ENCODE measurements at places on chromosomes 1 and 21.

GRCh38 chr1:16012590-16013219 is 5.1 kb downstream of the HSPB7 start:
- DNase-seq, result no peak

GRCh38 chr1:23582820-23583219 is 23.5 kb upstream of the ID3 start:
- no peak for DNase-seq

DNA sequence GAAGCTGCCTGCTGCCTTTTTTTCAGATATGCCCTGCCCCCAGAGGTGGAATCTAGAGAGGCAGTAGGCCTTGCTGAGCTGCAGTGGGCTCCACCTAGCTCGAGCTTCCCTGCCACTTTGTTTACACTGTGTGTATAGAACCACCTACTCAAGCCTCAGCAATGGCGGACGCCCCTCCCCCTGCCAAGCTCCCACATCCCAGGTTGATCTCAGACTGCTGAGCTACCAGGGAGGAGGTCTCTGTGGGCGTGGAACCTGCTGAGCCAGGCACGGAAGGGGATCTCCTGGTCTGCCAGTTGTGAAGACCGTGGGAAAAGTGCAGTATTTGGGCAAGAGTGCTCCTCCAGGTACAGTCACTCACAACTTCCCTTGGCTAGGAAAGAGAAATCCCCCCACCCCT is 65.1 kb downstream of the MSH4 start:
- DNase-seq, result no peak

- no peak for DNase-seq
These were observed 250.2 kb downstream of the LTN1 start for GRCh38 chr21:28742527-28742926.

- DNase-seq, result no peak
These were observed 1.8 kb upstream of the ZNF281 start for GRCh38 chr1:200411406-200412257.

GRCh38 chr1:15618655-15619525 is 1.6 kb downstream of the DDI2 start:
- no peak for DNase-seq

GRCh38 chr1:148333875-148334338 is 149.2 kb downstream of the PPIAL4G start:
- DNase-seq, result no peak

DNA sequence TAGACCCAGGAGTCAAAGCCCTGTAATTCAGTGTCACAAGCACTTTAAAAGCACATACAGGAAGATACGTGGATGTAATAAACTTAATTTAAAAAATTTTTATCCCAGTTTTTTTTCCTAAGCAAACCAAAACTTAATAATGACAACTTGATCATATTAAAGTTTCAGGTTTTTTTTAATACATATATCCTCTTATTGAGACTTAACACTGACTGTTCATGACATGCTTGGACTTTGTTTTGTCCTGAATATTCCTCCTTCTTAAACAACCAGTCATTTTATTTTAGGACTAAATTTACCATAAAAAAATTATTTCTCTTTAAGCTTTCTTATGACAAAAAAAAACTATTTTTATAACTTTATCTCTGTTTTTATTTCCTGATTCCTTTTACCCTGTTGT is 64.1 kb downstream of the WDR4 start:
- no peak for DNase-seq

DNA sequence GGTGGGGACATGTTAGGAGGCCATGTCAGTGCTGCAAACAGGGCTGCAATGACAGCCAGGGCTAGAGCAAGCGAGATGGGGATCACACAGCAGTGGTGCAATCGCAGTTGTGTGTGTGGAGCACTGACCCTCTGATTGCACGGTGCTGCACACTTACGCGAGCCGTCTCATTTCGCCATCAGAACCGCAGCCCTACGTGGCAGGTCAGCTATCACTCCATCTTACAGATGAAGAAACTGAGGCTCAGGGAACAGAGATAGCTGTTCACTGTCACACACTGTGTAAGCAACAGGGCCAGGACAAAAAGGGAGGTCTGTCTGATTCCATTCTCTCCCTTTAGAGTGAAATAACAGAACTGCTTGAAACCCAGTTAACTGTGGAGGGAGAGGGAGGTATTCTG is 104.8 kb upstream of the SLC45A1 start:
- DNase-seq, result no peak

GRCh38 chr1:240526312-240526711 is 85.6 kb downstream of the GREM2 start:
- no peak for DNase-seq

GRCh38 chr1:30818568-30819243 is 61.1 kb upstream of the LAPTM5 start:
- no peak for DNase-seq

DNA sequence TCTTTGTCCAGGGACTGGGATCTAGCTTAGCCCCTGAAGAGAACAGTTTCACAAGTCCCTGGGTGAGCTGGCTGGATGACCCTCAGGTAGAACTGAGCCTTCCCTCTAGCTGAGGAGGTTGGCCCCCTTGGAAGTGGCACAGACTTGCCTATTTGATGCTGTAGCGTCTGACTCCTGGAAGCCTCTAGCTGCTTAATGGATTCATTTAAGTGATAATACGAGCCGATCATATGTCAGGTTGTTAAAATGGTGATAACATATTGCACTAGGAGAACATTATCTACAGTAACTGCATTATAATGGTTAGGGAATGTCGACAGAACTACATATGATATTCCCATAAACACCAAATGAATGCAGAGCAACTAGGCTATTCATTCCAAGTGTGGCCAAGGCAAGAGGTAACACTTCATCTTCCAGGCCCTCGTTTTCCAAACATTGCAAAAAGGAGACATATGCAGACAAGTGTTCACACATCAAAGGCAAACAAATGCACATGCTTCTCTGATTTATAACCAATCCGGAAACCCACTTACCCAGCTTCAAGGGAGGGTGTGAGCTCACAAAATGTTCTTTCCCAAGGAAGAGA is 340.1 kb upstream of the PLXNA2 start:
- DNase-seq, result no peak
